ENCODE measurements at places on chromosomes 5 and 9. TPM values are rescaled to one million over a fixed set of nuclear protein-coding genes. Genes with fewer than 3 reads are reported as not detected.

The SNCB gene
- not detected for total RNA-seq

The FAT2 gene
- not detected for total RNA-seq

The TAL2 gene
- total RNA-seq, result not detected

The SYNPO gene
- 86.0 TPM for total RNA-seq

The HTR4 gene
- not detected for total RNA-seq

The PCDH1 gene
- total RNA-seq, result 14.8 TPM

The IQGAP2 gene
- 5.8 TPM for total RNA-seq

The PDE6A gene
- not detected for total RNA-seq

The FOXD4L6 gene
- not detected for total RNA-seq

The OR13C2 gene
- total RNA-seq, result not detected

The F2RL2 gene
- 2.9 TPM for total RNA-seq

The DDX4 gene
- not detected for total RNA-seq

The PDZD2 gene
- 1.8 TPM for total RNA-seq

The RNF20 gene
- 15.1 TPM for total RNA-seq

The RLN2 gene
- not detected for total RNA-seq

The CCDC180 gene
- total RNA-seq, result under 0.01 TPM

The UNC5A gene
- total RNA-seq, result 0.97 TPM

Data from cardiac atrium fibroblast (primary cell).